PC-3 (cell line): ENCODE measurements at places on chromosomes 4 and X. TPM values are rescaled to one million over a fixed set of nuclear protein-coding genes. Genes with fewer than 3 reads are reported as not detected.

HPRT1 gene
- total RNA-seq, result 27.5 and 44.1 TPM in 2 replicates

DSPP gene
- total RNA-seq, result 0.04 TPM in 1 of 2 replicates, not detected in the other

F8A2 gene
- total RNA-seq, result not detected in 2 replicates

S100P gene
- total RNA-seq, result 51.0 and 59.8 TPM in 2 replicates

FRG2 gene
- total RNA-seq, result 0.47 and 0.86 TPM in 2 replicates

STS gene
- 3.1 and 3.3 TPM in 2 replicates for total RNA-seq

GRK4 gene
- total RNA-seq, result 2.9 and 3.7 TPM in 2 replicates

NPY5R gene
- not detected in 2 replicates for total RNA-seq

FREM3 gene
- total RNA-seq, result not detected in 2 replicates

OGT gene
- total RNA-seq, result 94.2 and 99.8 TPM in 2 replicates

TLR1 gene
- 0.40 and 0.47 TPM in 2 replicates for total RNA-seq

PCDH18 gene
- total RNA-seq, result 1.6 and 2.0 TPM in 2 replicates

GRCh38 chr4:100826067-100826466 lies 308.2 kb upstream of the EMCN start:
- no peaks in the 10 kb centered on the region for H3K27me3 ChIP-seq
- no peak for DNase-seq

DNA sequence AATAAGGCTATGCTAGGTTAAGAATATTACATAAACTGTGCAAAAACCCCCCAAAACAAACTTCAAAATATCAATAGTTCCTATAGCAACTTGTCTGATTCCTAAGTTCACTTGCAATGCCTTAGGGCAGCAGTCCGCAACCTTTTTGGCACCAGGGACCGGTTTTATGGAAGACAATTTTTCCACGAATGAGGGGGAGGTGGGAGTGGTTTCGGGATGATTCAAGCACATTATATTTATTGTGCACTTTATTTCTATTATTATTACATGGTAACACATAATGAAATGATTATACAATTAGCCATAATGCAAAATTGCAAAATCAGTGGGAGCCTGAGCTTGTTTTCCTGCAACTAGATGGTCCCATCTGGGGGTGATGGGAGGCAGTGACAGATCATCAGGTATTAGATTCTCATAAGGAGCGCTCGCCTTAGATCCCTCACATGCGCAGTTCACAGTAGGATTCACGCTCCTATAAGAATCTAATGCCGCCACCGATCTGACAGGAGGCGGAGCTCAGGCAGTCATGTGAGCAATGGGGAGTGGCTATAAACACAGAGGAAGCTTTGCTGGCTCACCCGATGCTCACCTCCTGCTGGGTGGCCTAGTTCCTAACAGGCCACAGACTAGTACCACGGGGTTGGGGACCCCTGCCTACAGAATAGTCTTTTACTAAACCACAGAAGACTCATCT lies 39.7 kb downstream of the ACOX3 start:
- no peaks in the 10 kb centered on the region for H3K27me3 ChIP-seq
- H3K4me1 ChIP-seq, result no peaks in the 10 kb centered on the region
- no peaks in the 10 kb centered on the region for H3K36me3 ChIP-seq

DNA sequence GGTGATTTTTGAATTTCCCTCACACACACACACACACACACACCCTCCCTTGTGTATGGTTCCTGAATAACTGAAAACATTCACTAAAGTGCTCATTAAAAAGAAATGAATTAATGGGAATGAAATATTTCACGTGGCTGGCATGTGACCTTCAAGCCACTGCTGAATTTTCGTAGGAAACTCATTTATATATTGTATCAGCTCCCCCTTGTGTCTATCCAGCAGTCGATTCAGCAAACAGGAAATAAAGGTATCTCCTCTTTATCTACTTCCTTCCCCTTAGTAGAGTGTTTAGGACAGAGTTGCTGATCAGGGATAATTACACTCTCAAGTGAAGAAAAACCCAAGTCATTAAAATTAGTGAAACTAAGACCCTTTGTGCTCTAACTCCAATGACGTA lies 912.6 kb upstream of the LCORL start:
- no peak overlapping the region for H3K4me3 ChIP-seq
- no peak overlapping the region for H3K27ac ChIP-seq
- DNase-seq, result peak; percentile 33
- H3K27me3 ChIP-seq, result no peaks in the 10 kb centered on the region; the same call in 1 of the 2 replicates

GRCh38 chr4:52098618-52099017 lies 47.5 kb downstream of the SPATA18 start:
- peaks cover 63% of the 10 kb centered on the region for H3K4me1 ChIP-seq
- no peak overlapping the region for H3K27ac ChIP-seq
- H3K27me3 ChIP-seq, result no peaks in the 10 kb centered on the region
- no peaks in the 10 kb centered on the region for H3K36me3 ChIP-seq

- H3K27ac ChIP-seq, result no peak overlapping the region
- no peak for DNase-seq
- no peaks in the 10 kb centered on the region for H3K36me3 ChIP-seq
- no peaks in the 10 kb centered on the region for H3K4me1 ChIP-seq
Observed at GRCh38 chrX:133586443-133586842, 171.2 kb upstream of the GPC4 start.

DNA sequence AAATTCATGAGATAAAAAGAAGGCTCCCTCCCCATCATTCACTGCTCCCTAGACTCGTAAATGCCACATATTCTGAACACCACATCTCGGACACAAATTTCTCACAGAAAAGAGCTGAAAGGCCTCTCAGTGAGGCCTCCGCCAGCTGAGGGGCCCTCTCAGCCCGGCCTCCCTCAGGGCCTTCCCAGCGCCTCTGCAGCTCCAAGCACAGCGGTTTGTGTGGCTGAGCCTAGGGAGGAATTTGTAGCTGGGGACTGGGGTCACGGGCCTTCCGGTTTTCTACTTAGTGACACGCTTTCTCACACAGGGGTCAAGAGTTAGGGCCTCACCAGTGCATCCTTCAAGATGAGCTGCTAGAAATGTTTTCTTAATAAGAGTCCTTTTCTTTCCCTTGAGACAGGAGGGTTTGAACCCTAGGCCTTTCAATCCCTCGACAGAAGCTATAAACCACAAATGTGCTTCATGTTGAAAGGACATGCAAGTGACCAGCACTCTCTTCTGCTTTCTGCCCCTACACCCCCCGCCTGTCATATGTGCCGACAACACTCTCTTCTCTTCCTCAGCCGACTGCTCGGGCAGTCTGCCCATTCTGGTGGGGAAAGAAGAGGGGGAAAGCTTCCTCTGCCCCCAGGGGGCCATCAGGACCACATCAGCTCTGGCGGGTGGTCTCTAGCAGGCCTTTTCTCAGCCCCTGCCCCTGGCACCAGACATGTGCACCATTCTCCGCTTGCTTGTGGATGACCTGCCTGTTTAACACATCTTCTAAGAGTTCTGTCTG lies 104.9 kb downstream of the CHIC2 start:
- H3K4me1 ChIP-seq, result no peaks in the 10 kb centered on the region; the same call in 1 of the 2 replicates
- no peaks in the 10 kb centered on the region for H3K27me3 ChIP-seq
- H3K4me3 ChIP-seq, result no peak overlapping the region
- H3K27ac ChIP-seq, result no peak overlapping the region
- DNase-seq, result no peak
- no peaks in the 10 kb centered on the region for H3K36me3 ChIP-seq

- H3K4me1 ChIP-seq, result peaks cover 4% of the 10 kb centered on the region; the same call in 1 of the 2 replicates
- H3K4me3 ChIP-seq, result no peak overlapping the region
- DNase-seq, result no peak
Observed at GRCh38 chrX:77595848-77596247, 148.7 kb downstream of the FGF16 start.

- H3K36me3 ChIP-seq, result no peaks in the 10 kb centered on the region
- H3K27ac ChIP-seq, result peak overlapping the region; percentile 49
- peaks cover 29% of the 10 kb centered on the region for H3K4me1 ChIP-seq
Observed at GRCh38 chr4:165874072-165874790, 1.2 kb downstream of the TLL1 start.

DNA sequence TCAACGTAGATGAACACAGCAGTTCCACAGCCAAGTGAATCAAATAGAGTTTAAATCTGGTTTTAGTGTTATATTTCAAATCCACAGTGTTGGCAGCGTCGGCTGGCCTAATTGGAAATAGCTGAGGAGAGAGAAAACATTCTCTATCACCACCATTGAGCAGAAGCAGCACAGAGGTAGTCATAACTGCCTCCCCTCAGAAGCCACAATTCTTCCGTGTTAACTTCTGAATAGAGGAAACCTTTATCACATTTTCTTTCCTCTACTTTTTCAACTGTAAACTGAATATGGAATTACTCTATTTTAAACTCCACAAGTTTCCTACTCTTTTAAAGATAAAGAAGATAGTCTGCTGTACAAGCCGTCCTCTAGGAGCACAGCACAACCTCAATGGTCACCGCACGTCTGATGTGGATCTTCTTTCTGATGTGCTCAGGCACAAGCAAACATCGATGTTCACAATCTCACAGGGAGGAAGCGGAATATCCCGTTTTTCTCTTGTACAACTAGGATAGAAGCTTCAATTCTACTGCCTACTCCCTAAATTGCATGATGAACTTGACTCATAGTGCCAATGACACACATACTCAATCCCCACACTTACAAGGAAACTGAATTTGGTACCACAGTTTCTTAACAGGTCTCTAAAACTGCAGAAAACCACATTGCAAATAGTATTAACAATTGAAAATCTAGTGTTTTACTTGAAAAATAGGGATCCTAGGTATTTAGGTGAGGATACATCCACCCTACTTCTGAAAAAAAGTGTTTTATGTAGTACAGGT lies 217.8 kb upstream of the ETNPPL start:
- no peak for DNase-seq
- no peak overlapping the region for H3K4me3 ChIP-seq
- no peak overlapping the region for H3K27ac ChIP-seq
- H3K4me1 ChIP-seq, result no peaks in the 10 kb centered on the region
- no peaks in the 10 kb centered on the region for H3K36me3 ChIP-seq

GRCh38 chr4:186676531-186677161 lies 47.0 kb downstream of the FAT1 start:
- H3K27ac ChIP-seq, result peak overlapping the region; percentile 39
- peaks cover 25% of the 10 kb centered on the region for H3K4me1 ChIP-seq
- no peak overlapping the region for H3K4me3 ChIP-seq
- H3K36me3 ChIP-seq, result no peaks in the 10 kb centered on the region

- peak; percentile 26 for DNase-seq
- H3K27ac ChIP-seq, result no peak overlapping the region
- H3K4me1 ChIP-seq, result no peaks in the 10 kb centered on the region
- no peaks in the 10 kb centered on the region for H3K36me3 ChIP-seq
- no peak overlapping the region for H3K4me3 ChIP-seq
Observed at GRCh38 chr4:14771504-14772175, 230.6 kb upstream of the CPEB2 start.

- DNase-seq, result no peak
- H3K27ac ChIP-seq, result no peak overlapping the region
- peaks cover 62% of the 10 kb centered on the region for H3K27me3 ChIP-seq
- H3K4me3 ChIP-seq, result no peak overlapping the region
Observed at GRCh38 chrX:106728337-106728736, 1.8 kb downstream of the RNF128 start.

DNA sequence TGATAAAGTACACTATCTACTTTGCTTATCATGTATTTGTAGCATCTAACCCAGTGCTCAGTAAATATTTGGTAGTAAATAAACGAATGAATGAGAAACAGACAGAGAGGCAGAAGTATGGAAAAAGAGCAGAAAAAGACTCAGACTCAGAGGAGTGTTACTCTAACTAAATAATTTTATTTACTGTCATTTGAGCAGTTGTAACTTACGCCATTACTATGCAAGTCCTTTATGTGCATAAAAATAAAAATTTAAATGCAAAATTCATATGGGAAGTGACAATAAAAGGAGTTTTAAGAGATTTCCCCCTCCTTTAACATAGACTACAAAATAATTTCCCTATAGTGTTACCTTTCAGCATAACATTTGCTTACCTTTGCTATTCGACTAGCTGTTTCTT lies 49.5 kb downstream of the ZAR1 start:
- DNase-seq, result no peak
- H3K36me3 ChIP-seq, result peaks cover 9% of the 10 kb centered on the region; the same call in 1 of the 2 replicates
- H3K4me1 ChIP-seq, result no peaks in the 10 kb centered on the region
- H3K27ac ChIP-seq, result no peak overlapping the region
- H3K4me3 ChIP-seq, result no peak overlapping the region

DNA sequence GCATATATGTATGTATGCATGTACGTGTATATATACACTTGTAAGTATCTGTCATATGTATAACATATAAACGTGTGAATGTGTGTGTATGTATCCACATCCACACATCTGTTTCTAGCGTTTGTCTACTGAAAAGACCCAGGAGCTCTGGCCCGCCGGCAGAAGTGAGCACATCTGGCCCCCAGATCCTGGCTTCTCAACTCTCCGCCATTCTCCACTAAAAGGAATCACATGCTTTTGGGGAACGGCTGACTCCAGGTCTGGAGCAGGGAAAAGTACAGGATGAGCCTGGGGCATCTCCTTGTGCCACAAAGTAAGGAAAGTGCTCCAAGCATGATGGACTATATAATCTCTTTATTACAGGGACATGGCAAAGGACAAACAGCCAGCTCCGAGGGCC lies 143.7 kb downstream of the AFAP1 start:
- no peak overlapping the region for H3K4me3 ChIP-seq
- no peak overlapping the region for H3K27ac ChIP-seq
- H3K4me1 ChIP-seq, result no peaks in the 10 kb centered on the region
- DNase-seq, result no peak
- H3K36me3 ChIP-seq, result peaks cover 46% of the 10 kb centered on the region

- DNase-seq, result no peak
- H3K36me3 ChIP-seq, result no peaks in the 10 kb centered on the region
- H3K27me3 ChIP-seq, result no peaks in the 10 kb centered on the region
Observed at GRCh38 chrX:19578956-19579355, 63.6 kb upstream of the MAP3K15 start.

- peak; percentile 76 for DNase-seq
- no peaks in the 10 kb centered on the region for H3K27me3 ChIP-seq
- H3K36me3 ChIP-seq, result no peaks in the 10 kb centered on the region
- peaks cover 29% of the 10 kb centered on the region for H3K4me1 ChIP-seq
Observed at GRCh38 chrX:13688958-13689740, at the start of gene RAB9A. TSS of gene RAB9A (plus strand) at chrX:13689128. CDS start at chrX:13708747, 19,619 bp downstream.

DNA sequence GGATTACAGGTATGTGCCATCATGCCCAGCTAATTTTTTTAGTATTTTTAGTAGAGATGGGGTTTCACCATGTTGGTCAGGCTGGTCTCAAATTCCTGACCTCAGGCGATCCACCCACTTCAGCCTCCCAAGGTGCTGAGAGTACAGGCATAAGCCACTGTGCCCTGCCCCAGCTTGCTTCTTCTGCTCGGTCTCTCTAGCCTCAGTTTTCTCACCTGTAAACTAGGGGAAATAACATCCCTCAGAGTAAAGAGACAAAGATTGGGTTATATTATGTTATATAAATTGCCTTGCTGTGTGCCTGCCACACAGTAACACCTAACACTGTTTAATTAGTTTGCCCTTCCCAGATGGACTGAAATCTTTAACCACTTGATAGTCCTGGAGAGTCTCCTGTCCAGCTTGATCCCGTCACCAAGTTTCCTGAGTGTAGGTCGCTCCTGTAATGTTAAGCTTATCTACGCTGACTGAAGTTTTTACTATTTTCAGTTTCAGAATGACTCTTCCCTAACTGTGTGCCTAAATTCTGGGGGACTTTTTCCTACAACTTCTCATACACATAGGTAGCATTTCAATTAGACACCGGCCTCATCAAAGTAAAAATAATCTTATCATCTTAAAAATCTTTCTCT lies 412.7 kb upstream of the TENM3 start:
- H3K36me3 ChIP-seq, result no peaks in the 10 kb centered on the region
- H3K4me3 ChIP-seq, result no peak overlapping the region
- no peaks in the 10 kb centered on the region for H3K27me3 ChIP-seq
- H3K4me1 ChIP-seq, result no peaks in the 10 kb centered on the region
- no peak overlapping the region for H3K27ac ChIP-seq
